Ovary (tissue), 10 donors: ENCODE measurements at places on chromosomes 16 and 17. TPM values are rescaled to one million over a fixed set of nuclear protein-coding genes. Genes with fewer than 3 reads are reported as not detected.

Gene CEP295NL
- 0.25 TPM for polyA plus RNA-seq

- DNase-seq = no peak
Observed at GRCh38 chr16:31335431-31335830, 19.5 kb upstream of the ITGAX start.

Gene CEP20
- 26.8 TPM for polyA plus RNA-seq

Gene GIT1
- 20.3 TPM for polyA plus RNA-seq

- no peak for DNase-seq
Observed at GRCh38 chr17:49218941-49219913, 8.7 kb downstream of the ABI3 start.

- no peak for DNase-seq
Observed at GRCh38 chr16:7555459-7555858, 222.8 kb downstream of the RBFOX1 start.

Gene HASPIN
- 0.15 TPM for polyA plus RNA-seq
